ENCODE measurements at places on chromosomes 5 and 9. TPM values are rescaled to one million over a fixed set of nuclear protein-coding genes. Genes with fewer than 3 reads are reported as not detected.
A peak's percentile ranks its signal among the peaks of the same experiment; 100 is the strongest.

GRCh38 chr9:25964239-25964638 is 286.0 kb upstream of the TUSC1 start:
- DNase-seq: peak; percentile 73

The FGF1 gene
- total RNA-seq: not detected

GRCh38 chr5:39598661-39599248 is 174.0 kb upstream of the DAB2 start:
- DNase-seq: peak; percentile 3

The ATOSB gene
- total RNA-seq: 8.5 TPM

GRCh38 chr5:9344751-9345240 is 201.1 kb downstream of the SEMA5A start:
- no peak for DNase-seq

DNA sequence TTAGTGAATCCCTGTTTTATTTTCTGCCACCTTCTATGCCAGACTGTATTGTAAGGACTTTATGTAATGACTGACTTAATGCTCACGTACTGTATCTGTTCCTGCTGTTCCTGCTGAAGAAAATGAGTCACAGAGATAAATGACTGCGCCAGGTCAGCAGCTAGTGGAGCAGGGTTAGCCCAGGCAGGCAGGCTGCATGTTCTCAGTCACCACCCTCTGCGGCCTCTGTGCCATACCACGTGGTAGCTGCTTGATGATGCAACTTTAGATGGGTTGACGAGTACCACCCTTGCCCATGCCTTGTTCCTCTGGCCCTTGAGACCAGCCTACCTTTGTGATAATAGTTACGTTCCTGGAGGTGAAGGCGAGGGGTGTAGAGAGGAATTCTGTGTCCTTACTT is 161.9 kb downstream of the TRIO start:
- no peak for DNase-seq
